Aorta (tissue), 5 donors: ENCODE measurements at places on chromosomes 1 and 21. TPM values are rescaled to one million over a fixed set of nuclear protein-coding genes. Genes with fewer than 3 reads are reported as not detected.
A peak's percentile ranks its signal among the peaks of the same experiment; 100 is the strongest.

DNA sequence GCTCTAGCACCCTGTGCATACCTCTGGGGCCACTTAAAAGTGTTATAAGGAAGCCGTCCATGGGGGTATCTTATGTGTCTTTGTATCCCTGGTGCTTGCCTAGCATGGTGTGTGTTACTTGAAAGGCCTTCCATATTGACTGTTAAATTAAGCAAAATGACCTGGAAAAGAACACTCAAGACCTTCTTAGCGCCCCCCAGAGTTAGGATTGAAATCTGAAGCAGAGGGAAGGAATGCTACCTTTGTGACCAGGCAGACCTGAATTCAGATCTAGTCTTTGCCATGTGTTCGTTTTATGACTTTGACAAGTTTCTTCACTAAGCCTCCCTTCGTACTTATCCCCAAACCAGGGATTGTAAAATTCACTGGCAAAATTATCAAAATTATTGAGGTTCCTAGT, 59.9 kb downstream of the SLC22A15 start:
- no peak for DNase-seq

GUCA2A gene
- total RNA-seq: not detected

GRCh38 chr1:235069577-235070563, 58.8 kb downstream of the TOMM20 start:
- peak; percentile 91 for DNase-seq

LRRC3 gene
- total RNA-seq: 5.3 TPM

- no peak for DNase-seq
Measured at GRCh38 chr1:226798427-226799411, 59.6 kb upstream of the ITPKB start.

DNA sequence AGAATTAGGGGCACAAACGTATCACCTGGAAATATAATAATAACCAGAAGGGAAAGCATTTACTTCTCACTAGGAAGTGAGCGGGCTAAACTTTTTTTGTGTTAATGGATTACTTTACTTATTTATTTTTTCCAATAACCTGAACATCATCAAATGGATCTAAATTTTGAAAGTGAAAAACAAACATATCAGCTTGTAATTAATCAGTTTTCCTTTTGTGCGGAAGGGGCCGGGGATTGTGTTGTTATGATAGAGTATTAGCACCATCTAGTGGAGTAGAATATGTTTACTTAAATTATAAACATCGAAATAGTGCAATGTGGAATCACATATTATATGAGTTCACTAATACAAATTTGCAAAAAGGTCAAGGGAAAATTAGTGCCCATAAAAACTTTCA, 9.0 kb downstream of the CFH start:
- DNase-seq: no peak

DNA sequence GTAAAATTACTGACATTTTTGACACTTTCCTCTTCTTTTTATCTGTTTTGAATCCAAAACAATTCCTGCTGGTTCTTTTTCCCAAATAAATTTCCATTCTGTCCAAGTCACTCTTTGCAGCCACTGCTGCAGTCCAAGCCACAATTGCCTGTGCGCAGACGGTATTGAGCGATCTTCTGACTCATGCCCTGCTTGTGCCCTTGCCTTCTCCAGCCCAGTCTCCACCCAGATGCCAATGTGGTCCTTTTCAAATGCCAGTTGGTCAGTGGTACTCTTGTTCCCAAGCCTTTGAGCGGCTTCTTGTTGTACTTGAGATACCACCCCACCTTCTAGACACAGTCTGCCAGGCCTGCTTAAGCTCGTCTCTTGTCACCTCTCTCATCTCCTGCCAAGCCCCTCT, 78.9 kb downstream of the CAMTA1 start:
- no peak for DNase-seq

TMEM82 gene
- total RNA-seq: not detected

GRCh38 chr1:29342983-29343382, 106.7 kb downstream of the PTPRU start:
- DNase-seq: no peak

GRCh38 chr1:183915625-183916510, 110.9 kb downstream of the RGL1 start:
- peak; percentile 84 for DNase-seq

- no peak for DNase-seq
Measured at GRCh38 chr1:111465754-111466153, 8.0 kb upstream of the C1orf162 start.

GRCh38 chr1:118396279-118396678, 211.3 kb upstream of the SPAG17 start:
- no peak for DNase-seq

DNA sequence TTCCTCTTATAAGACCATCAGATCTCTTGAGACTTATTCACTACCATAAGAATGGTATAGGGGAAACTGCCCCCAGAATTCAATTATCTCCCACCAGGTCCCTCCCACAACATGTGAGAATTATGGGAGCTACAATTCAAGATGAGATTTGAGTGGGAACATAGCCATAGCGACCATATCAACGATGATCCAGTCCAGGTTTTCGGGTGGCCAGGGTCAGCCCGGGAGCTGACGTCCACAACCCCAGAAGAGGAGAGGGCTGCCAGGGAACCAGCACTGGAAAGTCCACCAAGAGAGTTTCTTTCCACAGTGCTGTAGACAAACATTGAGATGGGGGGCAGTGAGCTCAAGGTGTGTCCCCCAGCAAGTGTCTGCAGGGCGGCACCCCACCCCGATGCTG, 88.4 kb downstream of the VWA5B1 start:
- no peak for DNase-seq

DNA sequence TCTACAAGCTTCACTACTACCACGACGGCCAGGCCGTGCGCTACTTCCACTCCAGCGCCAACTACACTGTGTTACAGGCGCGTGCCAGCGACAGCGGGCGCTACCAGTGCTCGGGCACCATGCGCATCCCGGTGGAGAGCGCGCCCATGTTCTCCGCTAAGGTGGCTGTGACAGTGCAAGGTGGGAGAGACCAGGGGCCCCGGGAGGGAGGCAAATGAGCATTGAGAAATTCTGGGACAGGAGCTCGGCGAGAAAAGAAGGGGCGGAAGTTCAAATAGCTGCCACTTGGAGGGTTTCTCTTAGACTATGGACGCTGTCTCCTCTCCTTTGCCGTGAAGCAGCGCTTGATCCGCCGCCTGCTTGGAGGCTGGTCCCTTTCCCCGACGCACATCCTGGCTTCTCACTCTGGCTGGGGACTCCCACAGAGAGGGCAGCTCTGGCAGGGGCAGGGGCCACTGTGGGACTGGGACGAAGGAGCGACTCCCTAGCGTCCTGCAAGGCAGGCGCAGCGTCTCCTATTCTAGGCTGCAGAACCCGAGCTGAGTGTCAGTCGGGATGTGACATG, 4.6 kb downstream of the FCRLB start:
- DNase-seq: peak; percentile 74
